Natural killer cell (primary cell): ENCODE measurements at places on chromosomes 11 and 22.
A peak's percentile ranks its signal among the peaks of the same experiment; 100 is the strongest.

DNA sequence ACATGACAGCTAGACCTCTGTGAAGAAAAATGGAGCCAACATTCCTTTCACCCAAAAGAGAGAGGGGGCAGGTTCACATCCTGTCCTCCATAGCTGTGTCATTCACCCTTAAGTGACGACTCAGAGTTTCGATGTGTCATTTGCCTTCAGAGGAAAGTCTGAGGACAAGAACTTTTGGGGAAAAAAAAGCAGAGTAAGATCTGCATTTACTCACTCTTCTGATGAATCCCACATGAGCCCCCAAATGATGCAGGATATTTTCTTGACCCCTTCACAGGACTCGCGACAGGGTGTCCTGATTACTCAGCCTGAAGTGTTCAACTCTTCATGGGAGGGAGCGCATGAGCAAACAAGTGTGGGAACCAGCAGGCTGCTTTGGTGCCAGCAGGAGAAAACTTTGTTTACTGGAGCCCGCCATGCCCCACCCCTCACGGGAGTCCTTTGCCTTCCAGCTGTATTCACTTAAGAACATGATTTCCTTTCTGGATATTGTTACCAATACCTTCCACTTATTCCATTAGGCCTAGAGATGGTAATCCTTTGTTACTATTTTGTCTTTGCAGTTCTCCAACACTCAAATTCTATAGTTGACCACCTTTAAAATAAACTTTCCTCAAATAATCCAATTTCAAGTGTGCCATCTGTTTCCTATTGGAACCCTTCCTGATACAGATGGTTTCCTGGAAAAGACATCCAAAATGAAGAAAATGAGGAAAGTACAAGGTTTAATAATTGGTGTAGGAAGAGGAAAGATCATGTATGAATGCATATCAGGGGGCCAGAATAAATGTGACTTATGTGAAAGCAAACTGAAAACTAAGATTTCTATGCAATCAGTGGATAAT lies 729.8 kb downstream of the FAM181B start:
- no peak for DNase-seq

GRCh38 chr11:108559904-108560303 lies 33.7 kb downstream of the EXPH5 start:
- DNase-seq = no peak

- no peak for DNase-seq
Measured at GRCh38 chr11:72974487-72975205, 160.4 kb downstream of the ATG16L2 start.

DNA sequence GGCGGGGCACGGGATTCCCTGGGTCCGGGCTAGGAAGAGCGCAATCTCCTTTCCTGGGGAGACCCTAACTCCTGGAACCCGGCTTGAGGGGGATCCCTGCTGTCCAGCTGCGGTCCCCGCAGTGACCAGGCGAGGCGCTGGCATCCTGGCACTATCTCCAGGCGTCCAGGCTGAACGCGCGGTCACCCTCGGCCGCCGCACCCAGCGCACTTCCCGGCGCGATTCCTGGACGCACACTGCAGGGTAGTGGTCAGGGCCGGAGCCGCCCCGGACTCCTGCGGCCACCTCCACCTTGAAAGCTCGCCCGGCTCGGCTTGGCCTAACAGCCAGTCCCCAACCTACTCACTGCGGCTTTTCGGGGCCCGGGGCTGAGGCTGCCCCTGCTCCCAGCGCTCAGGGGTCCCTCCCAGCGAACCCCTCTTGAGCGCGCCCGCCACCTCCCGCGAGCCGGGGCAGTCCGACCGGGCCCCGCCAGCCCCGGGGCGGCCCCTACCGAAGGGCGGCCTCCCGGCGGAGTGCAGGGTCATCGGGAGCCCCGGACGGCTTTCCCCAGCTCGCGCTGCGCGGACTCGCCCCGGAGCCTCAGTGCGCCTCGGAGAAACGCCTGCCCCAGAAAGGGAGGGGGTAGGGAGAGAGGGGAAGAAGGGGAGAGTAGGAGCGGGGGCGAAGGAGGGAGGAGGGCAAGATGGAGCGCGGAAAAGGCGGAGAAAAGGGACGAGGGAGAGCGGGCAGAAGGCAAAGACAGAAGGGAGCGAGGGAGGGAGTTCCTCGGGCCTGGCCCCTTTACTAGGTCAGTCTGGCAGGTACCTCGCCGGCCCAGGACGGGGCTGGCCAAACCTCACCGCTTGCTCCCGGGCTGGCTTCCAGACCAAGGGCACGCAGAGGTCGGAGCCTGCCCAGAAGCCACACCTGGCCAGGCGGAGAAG lies 1.0 kb downstream of the POU2AF3 start:
- DNase-seq = no peak

DNA sequence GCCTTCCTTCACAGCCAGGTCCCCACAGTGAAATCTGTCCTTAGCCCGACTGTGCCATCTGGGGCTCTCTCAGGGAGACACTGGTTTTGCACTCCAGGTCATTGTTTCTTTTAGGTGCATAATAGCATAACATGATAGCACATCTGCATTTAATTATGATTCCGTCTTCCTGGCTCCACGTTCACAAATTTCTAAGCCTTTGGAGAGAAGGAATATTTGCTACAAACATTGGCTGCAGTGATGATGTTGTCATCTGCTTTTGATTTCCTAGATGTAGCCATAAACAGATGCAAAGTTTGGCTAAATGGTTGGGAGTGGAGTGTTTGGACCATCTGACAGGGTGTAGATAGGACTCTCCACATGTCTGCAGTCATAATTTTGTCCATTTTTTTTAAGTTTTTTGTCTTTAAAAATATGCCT lies 12.0 kb upstream of the CAT start:
- no peak for DNase-seq

GRCh38 chr11:125073616-125074483 lies 10.7 kb downstream of the SLC37A2 start:
- DNase-seq = no peak

DNA sequence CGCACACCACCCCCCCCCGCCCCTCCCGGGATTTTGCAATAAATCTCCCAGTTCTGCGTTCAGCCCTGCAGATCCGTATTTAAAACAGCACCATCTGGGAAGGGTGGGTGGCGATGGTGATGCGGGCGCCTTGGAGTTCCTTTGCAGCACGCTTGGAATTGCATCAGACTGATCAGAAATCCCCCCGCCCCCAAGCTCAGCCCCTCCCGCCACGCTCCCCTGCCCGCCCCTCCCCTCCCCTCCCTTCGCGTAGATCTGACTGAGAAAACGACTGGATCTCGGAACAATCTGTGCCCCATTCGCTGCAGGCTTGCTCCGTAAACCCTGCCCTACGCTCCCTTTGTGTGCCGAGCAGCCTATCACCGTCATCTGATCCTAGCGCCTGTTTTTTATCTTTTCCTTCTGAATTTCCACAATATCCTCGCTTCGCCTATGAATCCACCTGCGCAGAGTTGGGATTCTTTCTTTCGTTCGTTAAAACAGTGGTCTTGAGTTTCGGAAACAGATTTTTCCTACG lies 18.1 kb upstream of the BDNF start:
- DNase-seq = no peak

GRCh38 chr11:12827929-12828812 lies 153.9 kb downstream of the TEAD1 start:
- DNase-seq = no peak

DNA sequence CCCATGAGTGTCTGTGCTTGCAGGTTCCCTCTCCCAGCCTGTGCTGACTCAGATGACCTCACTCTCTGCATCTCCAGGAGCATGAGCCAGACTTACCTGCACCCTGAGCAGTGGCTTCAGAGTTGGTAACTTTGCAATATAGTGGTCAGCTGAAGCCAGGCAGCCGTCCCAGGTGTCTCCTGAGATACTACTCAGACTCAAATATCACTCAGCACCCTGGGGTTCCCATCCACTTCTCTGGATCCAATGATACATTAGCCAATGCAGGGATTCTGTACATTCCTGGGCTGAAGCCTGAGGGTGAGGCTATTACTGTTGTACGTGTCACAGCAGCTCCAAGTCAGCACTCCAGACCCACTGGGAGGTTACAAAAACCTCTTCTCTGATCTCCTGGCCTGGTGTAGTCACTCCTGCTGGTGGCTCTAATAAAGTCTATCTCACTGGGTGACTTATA lies 87.8 kb upstream of the TOP3B start:
- no peak for DNase-seq

DNA sequence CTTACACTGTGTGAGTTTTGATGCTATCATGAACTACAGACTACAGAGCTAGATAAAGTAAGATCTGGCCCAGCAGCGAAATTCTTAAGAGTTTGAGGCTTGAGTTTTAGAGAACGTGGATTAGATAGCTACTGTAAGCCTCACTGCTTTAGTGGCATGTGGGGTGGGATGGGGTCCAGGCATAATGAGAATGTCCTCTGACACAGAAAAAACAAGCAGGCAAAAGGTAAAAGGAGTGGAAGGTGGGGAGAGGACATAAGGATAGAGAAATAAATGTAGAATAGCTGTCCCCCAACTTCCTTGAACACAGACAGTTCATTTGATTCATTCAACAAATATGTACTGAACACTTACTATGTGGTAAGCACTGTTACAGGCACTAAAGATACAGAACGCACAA lies 324.5 kb upstream of the PITPNB start:
- DNase-seq = no peak

DNA sequence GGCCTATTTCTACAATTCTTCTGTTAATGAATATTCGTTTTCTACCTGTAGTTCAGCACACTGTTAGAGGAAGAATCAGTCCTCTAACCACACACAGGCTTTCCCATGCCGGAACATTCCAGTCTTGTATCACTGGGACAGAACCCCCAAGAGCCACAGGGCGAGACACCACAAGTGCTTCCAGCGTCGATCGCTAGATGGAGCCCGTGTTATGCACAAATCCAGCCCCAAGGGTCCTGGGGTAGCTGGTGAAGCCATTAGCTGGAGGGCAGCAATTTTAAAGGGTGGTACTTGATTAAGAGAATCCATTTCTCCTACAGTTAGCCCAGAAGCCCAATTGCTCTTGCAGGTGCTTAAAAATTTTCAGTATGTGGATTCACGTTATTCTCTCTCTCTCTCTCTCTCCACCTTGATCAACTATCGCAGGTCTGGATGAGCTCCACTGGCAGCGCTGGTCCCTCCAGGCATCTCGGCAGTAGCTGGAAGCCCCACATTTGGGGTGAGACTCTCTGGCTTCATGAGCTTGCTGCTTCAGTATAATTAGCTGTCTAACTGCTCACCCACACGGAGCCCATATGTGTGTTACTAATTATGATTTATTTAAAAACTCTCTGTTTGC lies 148.2 kb upstream of the SNX19 start:
- no peak for DNase-seq

- DNase-seq = peak; percentile 37
Measured at GRCh38 chr22:39253435-39254070, 8.8 kb upstream of the PDGFB start.

DNA sequence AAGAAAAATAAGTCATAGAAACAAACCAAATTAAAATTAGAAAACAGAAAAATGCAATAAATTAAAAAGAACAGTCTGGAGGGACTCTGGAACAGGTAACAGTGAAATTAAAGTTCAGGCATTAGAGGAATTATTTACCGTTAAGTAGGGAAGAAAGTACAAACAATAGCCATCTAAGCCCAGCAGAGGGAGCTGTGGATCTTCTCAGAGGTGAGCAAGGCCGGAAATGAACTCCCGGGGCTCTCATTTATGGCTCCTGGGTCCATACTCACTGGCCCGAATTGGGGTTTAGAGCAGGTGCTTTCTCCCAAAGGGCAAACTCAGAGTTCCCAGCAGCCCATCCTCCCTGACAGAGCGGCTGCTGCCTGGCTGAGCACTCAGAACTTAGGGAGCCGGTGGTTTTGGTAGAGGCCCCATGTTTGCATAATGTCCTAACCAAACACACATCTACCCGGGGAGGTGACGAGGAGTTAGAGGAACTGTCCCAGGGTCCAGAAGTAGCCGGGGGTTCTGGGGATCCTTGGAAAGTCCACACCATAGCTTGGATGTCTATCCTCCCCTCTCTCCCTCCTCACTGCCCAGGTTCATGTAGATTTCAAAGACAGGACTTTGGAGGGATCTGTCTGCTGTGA lies 87.8 kb upstream of the VPREB1 start:
- no peak for DNase-seq

DNA sequence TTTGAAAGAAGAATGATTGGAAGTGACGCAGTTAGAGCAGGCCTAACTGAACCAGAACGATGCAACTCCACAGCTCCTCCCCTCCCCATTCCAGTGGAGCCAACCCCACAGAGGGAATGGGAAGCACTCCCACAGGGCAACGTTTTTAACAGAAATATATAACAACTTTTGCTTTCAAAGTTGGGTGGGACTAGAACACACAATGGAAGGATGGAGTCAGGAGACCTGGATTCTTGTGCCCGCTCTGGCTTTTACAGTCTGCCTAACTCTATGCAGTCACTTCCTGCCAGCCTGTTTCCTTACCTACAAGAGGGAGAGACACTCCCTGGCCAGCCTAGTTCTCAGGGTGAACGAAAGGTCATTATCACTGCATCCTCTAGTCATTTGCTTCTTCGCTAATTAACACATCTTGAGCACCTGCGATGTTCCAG lies 75.5 kb downstream of the PACSIN2 start:
- DNase-seq = no peak

- DNase-seq = no peak
Measured at GRCh38 chr11:134856056-134856971, 444.3 kb upstream of the B3GAT1 start.

DNA sequence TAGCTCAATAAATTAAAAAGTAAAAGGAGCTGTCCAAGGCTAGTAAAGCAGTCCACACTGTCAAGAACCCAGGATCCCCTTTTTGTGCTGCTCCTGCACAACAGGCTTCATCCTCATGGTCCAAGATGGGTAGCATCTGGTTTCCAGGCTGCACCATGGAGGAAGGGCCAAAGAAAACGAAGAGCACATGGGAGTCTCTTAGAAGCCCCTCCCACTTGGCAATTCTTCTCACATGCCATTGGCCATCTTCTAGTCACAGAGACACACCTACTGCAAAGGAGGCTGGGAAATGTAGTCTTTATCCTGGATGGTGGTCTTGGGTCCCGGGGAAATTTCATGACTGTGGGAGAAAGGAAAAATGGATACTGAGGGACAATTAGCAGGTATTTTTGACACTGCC lies 37.8 kb downstream of the PRR5L start:
- no peak for DNase-seq

- DNase-seq = no peak
Measured at GRCh38 chr22:28373831-28374230, 305.8 kb downstream of the TTC28 start.

- DNase-seq = no peak
Measured at GRCh38 chr11:46386005-46386578, 4.6 kb downstream of the MDK start.

GRCh38 chr22:28619236-28619635 lies 60.4 kb downstream of the TTC28 start:
- no peak for DNase-seq

GRCh38 chr11:13141731-13142709 lies 132.9 kb downstream of the RASSF10 start:
- DNase-seq = no peak

DNA sequence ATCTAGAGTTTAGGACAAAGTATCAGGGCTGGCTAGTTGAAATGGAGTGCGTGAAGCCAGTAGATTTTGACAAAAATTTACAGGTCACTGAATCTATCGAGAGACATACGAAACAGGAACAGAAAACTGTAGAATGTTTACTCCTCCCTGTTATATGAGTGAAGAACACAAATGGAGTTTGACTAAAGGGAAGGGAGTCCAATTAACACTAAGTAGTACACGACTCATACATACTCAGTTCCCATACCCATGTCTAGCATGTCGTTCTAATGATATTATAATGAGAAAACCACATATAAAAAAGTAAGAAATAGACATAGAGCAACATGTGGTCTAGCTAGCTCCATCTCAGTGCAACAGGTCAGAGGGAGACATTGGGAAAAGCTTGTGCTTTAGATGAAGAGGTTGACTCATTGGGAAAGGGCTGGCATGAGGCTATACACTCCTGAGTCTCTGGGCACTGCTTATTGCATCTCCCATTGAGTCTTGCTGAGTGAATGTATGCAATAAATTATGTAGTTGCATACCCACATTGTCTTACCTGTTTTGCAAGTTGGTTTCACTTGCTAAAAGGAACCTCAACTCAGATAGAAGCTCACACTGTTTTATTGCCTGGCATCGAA lies 43.5 kb downstream of the CD44 start:
- DNase-seq = no peak
